Non-pigmented ciliary epithelial cell (primary cell): ENCODE measurements at places on chromosomes 6 and 20.

DNA sequence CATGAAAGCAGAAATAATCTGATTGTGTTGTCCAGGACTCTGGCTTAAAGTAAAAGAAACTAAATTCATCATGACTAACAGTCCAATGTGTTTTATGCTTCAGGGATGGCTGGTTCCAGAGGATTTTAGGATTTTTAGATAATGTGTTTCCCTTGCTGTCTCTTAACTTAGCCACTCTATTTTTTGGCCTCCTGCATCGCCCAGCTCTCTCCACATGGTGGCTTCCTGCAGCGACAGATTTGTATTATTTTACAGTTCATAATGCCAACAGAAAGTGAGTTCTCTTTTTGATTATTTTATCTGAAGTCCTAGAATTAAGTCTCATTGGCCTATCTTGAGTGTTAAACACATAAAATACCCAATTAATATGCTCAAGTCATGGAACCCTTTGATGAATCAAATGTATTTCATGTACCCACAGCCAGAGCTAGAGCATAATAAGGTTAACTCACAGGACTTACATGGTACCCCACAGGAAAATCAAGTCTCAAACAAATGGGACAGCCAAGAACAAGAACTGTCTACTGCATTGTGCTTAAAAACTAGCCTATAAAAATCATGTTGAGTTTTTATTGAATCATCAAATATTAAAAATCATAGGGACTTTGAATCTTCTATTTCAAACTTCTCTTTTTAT lies 582.5 kb downstream of the DOK5 start:
- DNase-seq: no peak

GRCh38 chr6:87907521-87907920 lies 140.1 kb upstream of the SPACA1 start:
- DNase-seq: no peak

GRCh38 chr6:121105461-121105860 lies 228.8 kb downstream of the TBC1D32 start:
- DNase-seq: no peak

DNA sequence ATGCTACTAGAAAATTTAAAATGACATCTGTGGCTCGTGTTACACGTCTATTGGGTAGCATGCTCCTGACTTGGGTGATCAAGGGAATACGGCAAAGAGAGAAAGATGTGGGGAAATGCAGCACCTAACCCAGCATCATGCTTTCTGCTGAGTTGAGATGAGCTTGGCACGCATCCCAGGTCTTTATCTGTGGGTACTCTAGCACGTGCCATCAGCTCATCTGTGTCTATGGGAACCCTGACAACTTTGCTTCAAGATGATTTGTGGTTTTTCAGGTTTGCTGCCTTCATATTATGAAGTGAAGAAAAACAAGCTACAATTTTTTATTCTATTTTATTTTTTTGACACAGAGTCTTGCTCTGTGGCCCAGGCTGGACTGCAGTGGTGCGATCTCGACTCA lies 21.0 kb downstream of the RNASET2 start:
- no peak for DNase-seq

GRCh38 chr20:16699293-16699692 lies 30.5 kb upstream of the SNRPB2 start:
- no peak for DNase-seq

DNA sequence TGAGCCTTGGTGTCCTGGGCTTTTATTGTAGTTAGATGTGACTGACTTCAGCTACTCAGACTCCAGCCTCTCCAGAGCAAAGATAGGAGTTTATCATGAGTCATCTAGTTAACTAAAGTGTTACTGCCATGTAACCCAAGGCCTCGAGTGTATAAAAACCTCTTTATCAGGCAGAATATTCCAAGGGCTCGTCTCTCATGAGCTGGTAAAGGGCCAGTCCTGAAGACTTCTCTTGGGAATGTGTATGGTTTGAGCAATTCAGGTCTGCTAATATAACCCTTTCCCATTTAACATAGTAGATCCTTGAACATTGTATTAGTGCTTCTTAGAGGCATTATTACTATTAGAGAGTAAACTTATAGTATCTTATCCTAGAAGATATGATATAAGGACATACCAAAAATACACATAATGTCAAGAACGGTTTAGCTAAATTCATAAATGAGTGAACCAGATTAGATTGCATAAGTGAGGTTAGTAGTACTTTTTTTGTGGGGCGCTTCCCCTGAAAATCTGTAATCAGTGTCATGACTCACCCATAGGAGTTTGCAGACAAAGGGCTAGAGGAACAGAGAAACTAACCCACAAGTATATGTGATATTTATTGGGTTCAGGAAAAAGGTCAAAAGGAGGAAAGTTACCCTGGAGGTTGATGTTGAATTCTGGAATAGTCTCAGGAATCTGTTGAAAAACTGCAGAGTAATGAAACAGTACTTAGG lies 16.0 kb downstream of the DSE start:
- no peak for DNase-seq

GRCh38 chr6:6984585-6985366 lies 123.0 kb upstream of the RREB1 start:
- DNase-seq: no peak

DNA sequence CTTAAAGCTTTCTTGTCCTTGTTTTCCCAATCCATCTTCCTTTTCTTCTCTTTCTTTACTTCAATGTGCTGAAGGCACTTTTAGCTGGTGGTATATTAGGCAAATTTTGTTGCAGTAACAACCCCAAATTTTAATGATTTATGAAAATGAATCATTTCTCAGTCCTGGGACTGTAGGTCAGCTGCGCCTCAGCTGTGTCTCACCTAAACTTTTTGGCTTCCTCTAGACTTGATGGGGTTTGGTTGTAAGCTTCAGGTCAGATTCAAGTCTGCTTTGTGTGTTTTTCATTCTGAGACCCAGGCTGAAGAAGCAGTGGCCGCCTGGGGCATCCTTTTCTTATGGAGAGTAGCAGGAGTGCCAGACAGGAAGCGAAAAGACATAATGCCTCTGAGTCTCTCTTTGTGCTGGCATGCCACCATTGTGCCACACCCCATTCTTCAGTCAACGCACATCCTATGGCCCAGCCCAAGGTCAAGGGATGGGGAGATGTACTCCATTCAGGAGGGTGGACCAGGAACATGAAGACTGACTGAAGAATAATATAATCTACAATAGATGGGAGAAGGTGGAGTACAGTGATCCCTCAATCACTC lies 28.9 kb upstream of the CD83 start:
- no peak for DNase-seq

DNA sequence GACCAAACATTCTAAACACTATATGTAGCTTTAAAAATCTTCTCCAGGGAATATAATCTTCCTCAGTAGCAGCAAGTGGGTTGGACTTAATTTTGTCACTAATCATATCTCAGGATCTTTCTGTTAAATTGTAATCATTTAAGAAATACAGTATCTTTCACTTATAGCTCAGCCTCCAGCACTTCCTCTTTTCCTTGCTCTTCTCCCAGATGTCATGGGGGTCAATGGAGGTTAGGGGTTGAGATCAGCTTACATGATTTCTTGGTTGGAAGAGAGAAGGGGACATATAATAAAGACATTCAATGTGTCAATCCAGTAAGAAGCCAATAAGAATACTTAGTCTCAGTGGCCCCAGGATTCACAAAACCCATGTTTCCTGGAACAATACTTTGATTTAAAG lies 15.7 kb upstream of the REPS1 start:
- DNase-seq: no peak

GRCh38 chr6:138643210-138643609 lies 130.4 kb upstream of the CCDC28A start:
- no peak for DNase-seq

GRCh38 chr20:63322146-63322932 lies 29.4 kb downstream of the COL20A1 start:
- DNase-seq: no peak

GRCh38 chr20:30595698-30596097 lies 661.8 kb upstream of the DEFB115 start:
- DNase-seq: no peak

GRCh38 chr20:11918391-11918845 lies 725 bp downstream of the BTBD3 start:
- DNase-seq: no peak

DNA sequence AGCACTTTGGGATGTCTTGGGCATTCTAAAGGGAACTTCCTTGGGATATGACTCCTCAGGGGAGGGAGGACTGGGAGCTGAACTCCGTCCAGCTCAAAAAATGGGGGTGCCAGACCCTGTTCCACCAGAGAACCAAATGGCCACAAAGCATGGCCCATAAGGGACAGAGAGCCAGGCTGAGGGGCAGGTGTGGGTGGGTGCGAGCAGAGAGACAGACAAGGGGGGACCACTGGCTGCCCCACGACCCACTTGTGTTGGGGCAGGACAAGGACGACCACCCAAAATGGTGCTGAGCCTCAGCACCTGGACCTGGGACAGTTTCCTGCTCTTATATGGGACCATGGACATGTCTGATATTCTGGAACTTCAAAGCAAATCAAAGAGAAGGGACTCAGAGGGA lies 148.2 kb upstream of the MLN start:
- no peak for DNase-seq

GRCh38 chr6:12132351-12133222 lies 120.5 kb downstream of the HIVEP1 start:
- DNase-seq: no peak

DNA sequence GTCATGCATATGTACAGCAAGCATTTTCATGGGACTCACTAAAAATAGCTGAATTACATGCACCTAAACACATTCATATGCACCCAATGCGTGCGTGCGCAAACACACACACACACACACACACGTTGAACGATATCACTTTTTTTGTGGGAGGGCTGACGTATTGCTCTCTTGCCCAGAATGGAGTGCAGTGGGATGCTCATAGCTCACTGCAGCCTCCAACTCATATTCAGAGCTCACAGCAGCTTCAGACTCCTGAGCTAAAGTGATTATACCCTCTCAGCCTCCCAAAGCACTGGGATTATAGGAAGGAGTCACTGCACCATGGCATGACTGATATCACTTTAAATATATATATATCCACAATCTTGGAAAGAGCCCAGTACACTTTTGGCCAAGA lies 620.4 kb upstream of the MANEA start:
- no peak for DNase-seq

- no peak for DNase-seq
Measured at GRCh38 chr20:36924167-36925045, 27.1 kb downstream of the SAMHD1 start.
